ENCODE measurements at places on chromosomes 5 and 9.

DNA sequence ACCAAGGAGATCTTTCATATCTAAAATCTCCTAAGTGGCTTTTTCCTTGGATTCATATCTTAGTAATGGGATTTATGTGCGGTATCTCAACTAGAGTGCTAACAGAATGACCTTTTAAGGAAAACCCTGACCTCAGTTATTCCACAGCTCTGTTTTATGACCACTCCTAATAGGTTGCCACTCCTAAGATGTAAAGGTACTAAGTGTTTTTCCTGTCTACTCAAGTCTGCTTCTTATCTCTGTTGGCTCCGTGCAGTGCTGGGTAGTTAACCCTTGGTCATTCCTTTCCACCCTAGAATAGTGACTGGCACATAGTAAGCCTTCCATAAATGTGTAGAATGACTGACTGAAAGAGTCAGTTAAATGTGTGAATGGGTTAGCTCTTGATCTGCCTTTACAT lies 161.4 kb downstream of the DOCK2 start:
- no peak for DNase-seq

- DNase-seq = no peak
These were observed 72.1 kb downstream of the RAI14 start for GRCh38 chr5:34728236-34728635.

GRCh38 chr9:127730799-127731410 lies 4.2 kb downstream of the TOR2A start:
- DNase-seq = no peak

DNA sequence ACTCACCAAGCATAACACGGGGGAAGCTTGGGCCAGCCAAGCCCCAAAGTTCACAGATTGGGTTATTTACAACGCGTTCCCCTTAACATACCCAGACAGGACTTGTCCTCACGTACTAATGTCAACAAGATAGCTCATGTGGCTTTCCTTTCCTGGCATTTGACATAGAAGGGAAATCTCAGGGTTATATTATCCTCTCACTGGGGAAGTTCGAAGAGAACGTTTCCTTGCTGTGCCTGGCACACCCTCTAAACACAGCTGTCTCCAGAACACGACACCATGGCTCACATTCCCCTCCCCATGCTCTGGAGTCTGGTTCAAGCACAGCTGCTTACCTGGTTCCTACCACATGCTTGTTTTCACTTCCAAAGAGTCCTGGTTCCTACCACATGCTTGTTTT lies 46.8 kb upstream of the OTULINL start:
- no peak for DNase-seq

- DNase-seq = no peak
These were observed 129.6 kb upstream of the PRLR start for GRCh38 chr5:35359859-35360258.

- DNase-seq = no peak
These were observed 28.4 kb downstream of the NEURL1B start for GRCh38 chr5:172669386-172670004.

GRCh38 chr9:99181621-99182020 lies 40.1 kb downstream of the ALG2 start:
- no peak for DNase-seq

GRCh38 chr5:4245511-4245910 lies 649.9 kb downstream of the IRX1 start:
- DNase-seq = no peak

DNA sequence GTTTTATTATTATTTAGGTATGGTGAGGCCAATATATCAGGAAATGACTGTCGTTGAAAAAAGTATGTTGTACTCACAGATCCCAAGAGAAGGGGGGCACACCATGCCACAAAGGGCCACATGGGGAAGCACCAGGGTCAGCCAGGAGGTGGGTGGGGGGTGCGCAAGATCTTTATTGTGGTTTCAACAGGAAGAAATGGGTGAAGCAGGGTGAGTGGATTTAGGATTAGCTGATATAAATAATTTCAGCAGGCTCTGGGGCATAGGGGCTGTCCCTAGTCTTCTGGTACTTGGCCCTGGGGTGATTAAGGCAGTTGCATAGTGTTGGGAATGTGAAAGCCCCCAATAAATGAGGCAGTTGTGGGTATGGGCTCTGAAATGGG lies 8.6 kb downstream of the PDCD1LG2 start:
- no peak for DNase-seq

GRCh38 chr5:79850941-79851340 lies 140.1 kb downstream of the MTX3 start:
- DNase-seq = no peak

GRCh38 chr5:167816864-167817263 lies 474.6 kb upstream of the WWC1 start:
- DNase-seq = no peak

GRCh38 chr5:68482199-68482598 lies 266.6 kb downstream of the PIK3R1 start:
- no peak for DNase-seq

DNA sequence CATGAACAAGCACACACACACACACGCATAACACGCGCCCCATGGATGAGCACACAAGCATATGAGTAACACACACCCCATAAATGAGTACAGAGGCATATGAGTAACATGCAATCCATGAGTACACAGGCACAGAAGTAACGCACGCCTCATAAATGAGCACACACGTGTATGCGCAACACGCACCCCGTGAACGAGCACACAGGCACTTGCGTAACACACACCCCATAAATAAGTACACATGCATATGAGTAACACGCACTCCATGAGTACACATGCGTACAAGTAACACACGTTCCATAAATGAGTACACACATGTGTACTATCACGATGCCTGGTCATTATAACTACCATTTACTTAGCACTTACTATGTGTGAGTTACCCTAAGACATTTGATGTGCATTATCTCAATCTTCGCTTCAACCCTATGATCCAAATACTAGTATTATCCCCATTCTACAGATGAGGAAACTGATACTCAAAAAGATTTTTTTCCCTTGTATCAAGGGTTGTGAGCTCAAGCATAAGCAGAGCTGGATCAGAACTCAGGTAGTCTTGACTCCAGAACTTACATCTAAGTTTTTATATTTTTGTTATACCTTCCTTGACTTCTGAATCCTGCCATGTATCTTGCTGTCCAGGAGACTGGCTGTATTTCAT lies 7.7 kb downstream of the MED27 start:
- no peak for DNase-seq

- DNase-seq = no peak
These were observed 46.3 kb upstream of the PALM2AKAP2 start for GRCh38 chr9:109733690-109734089.

DNA sequence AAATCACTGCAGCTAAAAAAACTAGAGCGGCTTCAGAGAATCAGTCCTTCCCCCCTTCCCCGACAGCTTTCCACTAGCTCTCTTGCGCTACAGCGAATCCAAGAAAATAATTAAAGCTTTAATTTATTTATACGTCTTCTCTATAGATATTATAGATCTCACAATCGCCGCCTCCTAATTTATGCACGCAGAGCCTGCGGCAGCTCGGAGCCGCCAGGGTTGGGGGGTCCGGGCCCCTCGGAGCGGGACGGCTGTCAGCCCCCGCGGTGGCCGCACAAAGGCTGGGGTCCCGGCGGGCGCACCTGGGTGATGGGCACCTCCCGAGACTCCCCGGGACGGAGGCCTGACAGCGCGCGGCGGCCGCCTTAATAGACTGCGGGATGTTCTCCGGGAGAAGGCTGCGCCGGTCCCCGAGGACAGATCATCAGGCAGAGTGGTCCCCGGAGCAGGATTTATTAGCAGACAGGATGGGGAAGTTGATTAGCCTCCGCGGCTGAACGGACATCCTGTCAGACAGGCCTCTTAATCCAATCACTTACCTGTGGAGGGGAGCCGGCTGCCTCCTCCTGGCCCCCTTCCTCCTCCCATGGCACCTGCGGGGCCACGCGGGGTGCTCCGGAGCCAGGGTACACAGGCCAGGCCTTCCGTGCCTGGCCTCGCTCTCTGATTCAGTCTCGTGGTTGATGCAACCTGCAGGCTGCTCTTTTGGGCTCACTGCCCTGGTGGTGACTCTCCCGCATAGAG lies 166.8 kb downstream of the MELK start:
- DNase-seq = no peak

DNA sequence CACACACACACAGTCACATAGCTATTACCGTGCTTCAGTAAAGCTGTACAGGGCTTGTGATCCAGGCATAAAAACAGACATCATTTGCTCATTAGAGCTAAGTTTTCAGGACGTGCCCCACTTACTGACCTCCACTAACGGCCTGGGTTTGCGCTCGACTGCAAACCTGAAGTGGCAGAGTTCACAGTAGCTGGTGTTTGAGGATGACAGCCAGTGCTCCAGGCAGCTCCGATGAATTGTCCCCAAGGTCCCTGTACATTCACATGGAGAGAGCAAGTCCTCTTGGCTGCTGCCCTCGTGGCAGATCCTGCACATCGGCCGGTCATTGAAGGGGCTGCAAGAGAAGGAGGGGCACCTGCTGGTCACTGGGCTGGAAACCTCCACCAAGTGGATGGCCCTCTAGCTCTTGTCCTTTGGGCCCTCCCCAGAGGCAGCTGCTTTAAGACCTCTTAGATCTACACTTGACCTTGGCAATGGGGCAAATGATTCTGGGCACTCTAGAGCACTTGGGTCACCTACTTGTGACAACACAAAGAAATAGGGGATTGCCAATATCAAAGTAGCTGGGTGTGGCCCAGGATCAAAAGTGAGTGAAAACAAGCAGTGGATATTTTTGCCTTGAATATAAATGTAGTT lies 115.4 kb downstream of the MARCHF3 start:
- DNase-seq = no peak

DNA sequence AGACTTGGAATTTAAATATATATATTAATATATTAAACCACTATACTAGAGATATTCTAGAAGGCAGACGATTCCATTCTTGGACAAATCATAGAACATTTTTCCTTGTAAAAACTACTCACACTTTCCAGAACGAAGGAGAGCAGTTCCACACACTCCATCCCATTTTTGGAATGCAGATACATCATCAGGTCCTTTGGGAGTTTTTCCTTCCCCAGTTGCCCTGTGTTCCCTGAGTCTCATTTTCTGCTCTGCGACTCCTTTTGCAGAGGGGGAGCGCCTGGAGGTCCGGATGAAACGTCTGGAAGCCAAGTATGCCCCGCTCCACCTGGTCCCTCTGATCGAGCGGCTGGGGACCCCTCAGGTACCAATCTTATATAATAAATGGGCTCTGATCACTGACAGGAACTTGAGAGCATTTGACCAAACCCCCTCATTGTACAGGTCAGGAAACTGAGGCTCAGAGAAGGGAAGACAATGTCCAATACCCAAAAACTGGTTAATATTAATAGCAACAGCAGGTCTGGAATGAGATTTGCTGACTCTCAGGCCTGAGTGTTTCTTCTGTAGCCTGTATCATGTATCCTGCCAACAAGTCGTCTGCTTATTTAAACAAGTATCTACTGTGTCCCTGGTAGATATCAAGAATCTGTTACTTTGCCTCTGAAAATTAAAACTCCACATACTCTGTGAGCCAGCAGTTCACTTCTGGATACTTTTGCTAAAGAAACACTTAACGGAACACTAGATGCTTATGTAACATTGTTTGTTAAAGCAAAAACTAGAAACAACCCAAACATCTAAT lies 76.8 kb upstream of the NIPAL4 start:
- no peak for DNase-seq

GRCh38 chr5:124921694-124922093 lies 175.3 kb upstream of the ZNF608 start:
- DNase-seq = no peak

GRCh38 chr9:18343784-18344183 lies 130.2 kb upstream of the ADAMTSL1 start:
- no peak for DNase-seq

- DNase-seq = no peak
These were observed 72.9 kb downstream of the IQGAP2 start for GRCh38 chr5:76475936-76476335.

GRCh38 chr5:39943811-39944210 lies 519.0 kb upstream of the DAB2 start:
- no peak for DNase-seq

- DNase-seq = no peak
These were observed 825 bp upstream of the PCAT7 start for GRCh38 chr9:94554078-94554438.

Measured in naive thymus-derived CD4-positive, alpha-beta T cell (primary cell).